Kidney epithelial cell (primary cell): ENCODE measurements at places on chromosomes 12 and 14. TPM values are rescaled to one million over a fixed set of nuclear protein-coding genes. Genes with fewer than 3 reads are reported as not detected.

DNA sequence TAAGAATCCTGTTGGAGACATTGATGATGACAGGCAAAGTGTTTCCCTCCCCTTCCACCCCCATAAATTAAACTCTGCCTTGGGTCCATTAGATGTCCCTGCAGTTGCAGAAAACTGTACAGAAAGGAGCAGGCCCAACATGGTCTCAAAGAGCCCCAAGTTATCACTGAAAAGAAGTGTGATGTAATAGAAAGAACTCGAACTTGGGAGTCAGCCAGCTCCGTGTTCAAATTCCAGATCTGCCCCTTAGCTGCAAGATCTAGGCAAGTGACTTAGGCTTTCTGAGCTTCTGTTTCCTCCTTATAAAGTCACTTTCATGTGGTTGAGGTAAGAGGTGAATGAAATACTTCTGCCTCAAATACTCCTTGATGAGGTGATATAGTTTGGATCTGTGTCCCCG, 49.6 kb upstream of the CEP83 start:
- DNase-seq: no peak

- no peak for DNase-seq
Measured at GRCh38 chr14:102362084-102362483, 606 bp downstream of the CINP start.

- no peak for DNase-seq
Measured at GRCh38 chr12:25236190-25236589, 14.5 kb downstream of the KRAS start.

GRCh38 chr14:50059763-50060616, 56.4 kb downstream of the VCPKMT start:
- DNase-seq: no peak

GRCh38 chr12:95224202-95225170, 6.9 kb downstream of the VEZT start:
- no peak for DNase-seq

GRCh38 chr12:42695490-42695995, 106.0 kb upstream of the PRICKLE1 start:
- no peak for DNase-seq

GRCh38 chr12:11545484-11546330, 103.8 kb upstream of the ETV6 start:
- no peak for DNase-seq

DNA sequence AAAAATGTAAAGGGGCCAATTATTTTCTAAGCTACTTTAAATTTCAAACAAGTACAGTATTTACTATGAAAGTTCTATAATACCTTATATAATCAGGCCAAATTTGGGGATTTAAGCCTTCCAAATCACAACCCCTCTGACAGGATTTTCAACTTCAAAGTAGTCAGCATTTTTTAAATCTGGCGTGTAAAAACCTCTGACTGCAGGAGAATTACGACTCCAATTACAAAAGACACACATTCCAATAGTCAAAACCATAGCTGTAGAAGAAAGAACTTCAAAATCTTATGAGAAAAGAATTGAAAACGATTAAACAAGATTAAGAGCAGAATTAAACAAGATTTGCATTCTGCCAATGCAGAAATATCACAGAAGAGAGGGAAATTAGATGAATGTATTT, 12.7 kb downstream of the OSBPL8 start:
- no peak for DNase-seq

DNA sequence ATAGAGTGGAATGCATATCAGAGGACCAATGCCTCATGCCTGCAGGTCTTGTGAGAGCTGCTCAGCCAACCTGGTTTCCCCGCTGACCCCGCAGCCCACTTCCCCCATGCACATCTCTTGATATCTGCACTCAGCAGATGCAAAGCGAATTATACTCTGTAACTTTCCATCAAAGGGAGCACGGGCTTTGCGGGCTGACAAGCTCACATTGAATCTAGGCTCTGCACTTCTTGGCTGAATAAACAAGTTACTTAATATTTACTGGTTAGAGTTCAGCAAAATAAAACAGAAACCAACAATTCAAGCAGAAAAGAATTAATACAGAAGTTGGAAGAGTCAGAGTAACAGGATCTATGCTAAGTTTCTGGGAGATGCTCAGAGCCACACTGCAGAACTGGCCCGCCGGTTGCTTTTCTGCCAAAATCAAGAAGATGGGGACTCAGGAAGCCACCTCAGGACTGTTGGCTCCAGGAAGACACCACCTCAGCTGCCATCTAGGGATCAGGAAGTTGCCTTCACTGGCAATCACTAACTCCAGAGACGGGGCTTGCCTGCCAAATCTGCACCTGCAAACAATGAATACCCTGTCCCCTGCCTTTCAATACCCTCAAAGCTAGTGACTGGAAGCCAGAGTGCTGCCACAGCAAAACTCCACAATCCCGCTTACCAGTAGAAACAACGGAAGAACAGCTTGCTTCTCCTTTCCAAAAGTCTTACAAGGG, 46.5 kb downstream of the NR1H4 start:
- DNase-seq: no peak

DNA sequence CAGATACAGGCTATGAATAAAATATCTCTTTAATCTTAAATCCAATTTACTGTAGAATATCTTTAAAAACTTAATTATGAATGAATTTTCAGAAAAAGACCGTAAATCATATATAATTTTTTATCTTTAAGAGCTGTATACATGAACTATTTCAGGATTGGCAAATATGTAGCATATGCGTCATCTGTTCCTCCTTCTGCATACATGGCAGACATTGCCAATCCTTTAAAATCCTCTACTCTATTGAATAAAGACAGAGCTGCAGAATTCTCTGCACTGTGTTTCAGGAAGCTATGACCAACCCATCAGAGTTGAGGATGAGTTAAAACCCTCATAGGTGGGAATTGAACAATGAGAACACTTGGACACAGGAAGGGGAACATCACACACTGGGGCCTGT, 279.0 kb downstream of the TMEM117 start:
- no peak for DNase-seq

- DNase-seq: no peak
Measured at GRCh38 chr14:105018414-105018813, 2.5 kb downstream of the CDCA4 start.

GRCh38 chr14:25431211-25432076, 381.5 kb upstream of the STXBP6 start:
- DNase-seq: no peak

ADAM21 gene
- 0.08 and 0.34 TPM in 2 replicates for total RNA-seq

SYNDIG1L gene
- not detected in 2 replicates for total RNA-seq

LALBA gene
- not detected in 2 replicates for total RNA-seq

RHEBL1 gene
- 3.8 and 5.1 TPM in 2 replicates for total RNA-seq
